Right cardiac atrium (tissue), 5 donors: ENCODE measurements at places on chromosomes 12 and 14. TPM values are rescaled to one million over a fixed set of nuclear protein-coding genes. Genes with fewer than 3 reads are reported as not detected.

SLC4A8 gene
- 0.25 TPM for total RNA-seq

GRIP1 gene
- total RNA-seq = 22.7 TPM

RTRAF gene
- total RNA-seq = 160 TPM

DNA sequence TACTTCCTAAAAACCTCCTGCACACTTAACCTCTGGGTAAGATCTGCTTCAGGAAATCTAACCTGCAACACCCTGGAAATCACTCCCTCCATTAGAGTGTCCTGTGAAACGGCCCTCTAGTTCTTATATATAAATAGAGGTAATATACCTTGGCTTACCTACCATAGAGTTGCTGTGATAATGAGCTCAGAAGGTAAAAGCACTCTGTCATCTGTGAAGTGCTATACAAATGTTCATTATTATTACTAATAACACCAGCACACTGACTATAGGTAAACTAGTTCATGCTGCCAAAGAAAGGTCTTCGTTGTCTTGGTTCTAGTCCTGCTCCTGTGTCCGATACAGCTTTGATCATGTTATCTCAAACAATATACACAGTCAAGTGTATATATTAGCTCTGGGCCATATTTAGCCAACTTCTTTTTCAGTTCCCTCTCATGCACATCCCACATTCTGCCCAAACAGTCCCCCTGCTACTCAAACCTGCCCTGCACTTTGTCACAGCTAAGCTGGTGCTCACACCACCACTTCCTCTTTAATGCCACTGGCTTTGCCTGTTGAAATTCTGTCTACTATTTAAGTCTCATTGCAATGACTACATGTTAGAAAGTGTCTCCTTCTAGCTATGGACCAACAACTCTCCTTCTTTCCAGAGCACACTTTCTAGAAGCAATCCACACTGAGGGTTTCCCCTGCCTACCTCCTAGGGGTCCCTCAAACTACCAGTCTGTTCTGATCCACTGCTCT lies 5.1 kb downstream of the E2F7 start:
- DNase-seq = no peak

GRCh38 chr12:120121766-120122293 lies 5.3 kb upstream of the RAB35 start:
- DNase-seq = no peak

GRCh38 chr12:2068653-2069052 lies 15.9 kb downstream of the CACNA1C start:
- peak; percentile 30 for DNase-seq

- DNase-seq = no peak
These were observed 28.2 kb downstream of the TRAF3 start for GRCh38 chr14:102805371-102805891.

DNA sequence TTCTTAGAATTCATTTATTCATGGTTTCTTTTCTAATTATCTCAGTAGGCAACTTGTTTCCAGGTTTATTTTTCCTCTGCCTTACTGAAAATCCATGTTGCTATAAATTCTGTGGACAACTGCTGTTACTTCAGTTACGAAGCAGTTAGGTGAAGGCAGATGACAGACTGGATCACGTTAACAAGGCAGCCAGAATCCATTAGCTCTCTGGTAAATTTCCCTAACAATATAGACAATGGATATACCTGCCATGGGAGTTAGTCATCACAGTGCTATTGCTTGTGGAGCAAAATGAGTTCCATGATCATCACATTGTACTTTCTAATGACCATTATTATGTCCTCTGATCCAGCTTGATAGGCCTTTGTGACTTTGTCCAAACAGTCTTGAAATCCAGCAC lies 291.5 kb downstream of the NELL2 start:
- no peak for DNase-seq

DNA sequence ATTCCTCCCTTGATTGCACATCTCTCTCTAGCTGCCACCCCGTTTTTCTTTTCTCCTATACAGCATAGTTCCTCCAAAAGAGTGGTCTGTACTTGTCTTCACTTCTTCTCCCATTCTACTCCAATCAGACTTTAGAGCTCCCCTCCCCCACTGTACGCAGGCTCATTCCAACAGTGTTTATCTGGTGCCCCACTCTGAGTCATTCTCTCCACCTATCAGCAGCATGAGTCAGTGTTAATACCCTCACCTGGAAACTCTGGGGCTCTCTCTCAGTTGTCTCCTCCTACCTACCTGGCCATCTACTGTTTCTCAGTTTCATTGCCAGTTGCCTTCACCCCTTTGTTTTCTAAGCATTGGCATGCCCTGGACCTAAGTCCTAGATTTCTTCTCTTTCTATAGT lies 175.1 kb upstream of the ARHGAP5 start:
- no peak for DNase-seq

GRCh38 chr14:105076296-105076804 lies 11.1 kb upstream of the GPR132 start:
- DNase-seq = peak; percentile 62

GRCh38 chr12:24979329-24979728 lies 30.4 kb upstream of the BCAT1 start:
- no peak for DNase-seq

- no peak for DNase-seq
These were observed 13.7 kb downstream of the KTN1 start for GRCh38 chr14:55593698-55594097.

DNAI7 gene
- 1.3 TPM for total RNA-seq

PHC1 gene
- total RNA-seq = 29.8 TPM

TCTN2 gene
- 4.5 TPM for total RNA-seq

TSHR gene
- not detected for total RNA-seq

TOMM20L gene
- not detected for total RNA-seq

MRPS35 gene
- total RNA-seq = 41.7 TPM

- no peak for DNase-seq
These were observed 279.1 kb downstream of the BTG1 start for GRCh38 chr12:91866566-91866965.

- DNase-seq = no peak
These were observed 14.4 kb downstream of the IGF1 start for GRCh38 chr12:102465762-102466560.

GRCh38 chr14:75174066-75174465 lies 2.3 kb downstream of the TMED10 start:
- DNase-seq = no peak

DNA sequence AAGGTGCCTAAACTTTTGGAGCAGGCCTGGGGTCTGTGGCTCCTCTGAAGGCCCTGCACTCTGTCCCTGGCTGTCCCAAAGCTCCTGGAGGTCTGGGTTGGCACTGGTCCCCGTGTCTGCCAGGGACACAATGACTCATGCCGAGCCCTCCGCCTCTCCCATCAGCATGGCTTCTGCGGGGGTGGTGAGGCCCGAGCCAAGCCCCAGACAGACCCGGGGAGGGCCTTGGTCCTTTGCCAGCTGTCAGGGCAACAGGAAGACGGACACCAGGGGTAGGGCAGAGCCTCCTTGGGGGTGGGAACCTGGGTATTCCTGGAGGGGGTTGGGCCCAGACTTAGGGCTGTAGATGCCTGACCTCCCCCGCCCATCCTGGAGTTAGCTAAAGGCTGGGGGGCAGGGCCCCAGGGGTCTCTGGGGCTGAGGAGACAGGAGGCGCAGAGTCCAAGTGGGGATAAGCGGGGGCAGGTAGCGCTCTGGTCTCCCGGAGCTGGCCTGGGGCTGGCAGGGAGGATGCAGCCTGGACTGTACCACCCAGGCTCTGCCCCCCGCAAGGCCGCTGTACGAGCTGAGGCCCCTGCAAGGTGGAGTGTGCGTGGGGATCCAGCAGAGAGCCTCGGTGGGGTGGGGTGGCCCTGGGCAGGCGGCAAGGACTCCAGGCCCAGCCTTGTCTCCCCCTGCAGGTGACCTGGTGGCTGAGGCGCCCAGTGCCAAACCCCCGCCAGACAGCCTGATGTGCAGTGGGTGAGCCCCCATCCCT lies 16.4 kb upstream of the PUS1 start:
- DNase-seq = peak; percentile 94

RAD9B gene
- total RNA-seq = 1.2 TPM

DNA sequence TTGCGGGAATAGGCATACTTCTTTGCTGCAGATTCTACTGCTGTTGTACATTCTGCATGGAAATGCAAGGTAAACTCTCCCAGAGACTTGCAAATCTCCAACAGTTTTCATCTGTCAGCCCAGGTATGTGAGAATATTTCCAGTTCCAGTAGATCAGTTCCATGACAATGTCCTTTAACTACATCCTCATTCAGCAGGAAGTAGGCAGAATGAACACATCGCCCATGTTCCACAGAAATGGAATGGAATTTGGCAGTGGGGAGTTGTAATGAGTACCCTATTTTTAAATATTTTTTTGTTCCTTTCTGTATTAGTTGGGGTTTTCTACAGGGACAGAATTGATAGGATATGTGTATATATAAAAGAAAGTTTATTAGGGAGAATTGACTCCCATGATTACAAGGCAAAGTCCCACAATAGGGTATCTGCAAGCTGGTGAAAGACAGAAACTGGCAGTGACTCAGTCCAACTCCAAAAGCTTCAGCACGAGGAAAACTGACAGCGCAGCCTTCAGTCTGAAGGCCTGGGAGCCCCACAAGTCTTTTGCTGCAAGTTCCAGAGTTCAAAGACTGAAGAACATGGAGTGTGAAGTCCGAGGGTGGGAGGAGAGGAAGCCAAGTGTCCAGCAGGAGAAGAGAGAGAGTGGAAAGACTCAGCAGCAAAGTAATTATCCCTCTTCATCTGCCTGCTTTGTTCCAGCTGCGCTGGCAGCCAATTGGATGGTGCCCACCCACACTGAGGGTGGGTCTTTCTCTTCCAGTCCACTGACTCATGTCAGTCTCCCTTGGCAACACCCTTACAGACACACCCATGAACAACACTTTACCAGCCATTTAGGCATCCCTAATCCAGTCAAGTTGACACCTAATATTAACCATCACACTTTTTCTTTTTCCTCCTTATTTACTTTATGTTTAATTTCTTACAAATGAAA lies 110.4 kb upstream of the SCAF11 start:
- DNase-seq = no peak

DHH gene
- 0.59 TPM for total RNA-seq
